NCI-H2081 (cell line): ENCODE measurements at places on chromosomes 11 and 22.

DNA sequence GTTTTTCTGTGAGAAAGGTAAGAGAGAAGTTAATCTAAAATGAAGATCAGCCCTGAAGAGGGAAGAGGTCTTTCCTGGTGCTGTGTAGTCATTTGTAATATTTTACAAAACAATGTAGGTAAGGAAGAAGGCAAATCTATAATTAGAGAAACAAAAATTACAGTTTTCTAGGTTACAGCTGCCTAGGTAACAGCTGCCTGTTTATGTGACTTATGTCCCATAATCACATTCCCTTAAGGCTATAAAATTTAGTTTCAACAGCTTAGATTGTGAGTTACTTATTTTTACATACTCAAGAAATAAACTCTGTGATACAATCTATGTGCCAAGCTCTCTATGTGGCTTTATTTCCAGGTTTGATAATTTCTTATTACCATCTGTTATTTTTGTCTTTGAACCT, 19.8 kb downstream of the LUZP2 start:
- no peak for DNase-seq

- no peak for DNase-seq
Observed at GRCh38 chr11:88151709-88152265, 23.5 kb downstream of the RAB38 start.

GRCh38 chr11:4093519-4094347, 866 bp upstream of the RRM1 start:
- no peak for DNase-seq

- DNase-seq, result no peak
Observed at GRCh38 chr11:50075856-50076255, 43.2 kb downstream of the OR4C45 start.

GRCh38 chr11:1916986-1917522, 2.4 kb upstream of the TNNT3 start:
- no peak for DNase-seq

DNA sequence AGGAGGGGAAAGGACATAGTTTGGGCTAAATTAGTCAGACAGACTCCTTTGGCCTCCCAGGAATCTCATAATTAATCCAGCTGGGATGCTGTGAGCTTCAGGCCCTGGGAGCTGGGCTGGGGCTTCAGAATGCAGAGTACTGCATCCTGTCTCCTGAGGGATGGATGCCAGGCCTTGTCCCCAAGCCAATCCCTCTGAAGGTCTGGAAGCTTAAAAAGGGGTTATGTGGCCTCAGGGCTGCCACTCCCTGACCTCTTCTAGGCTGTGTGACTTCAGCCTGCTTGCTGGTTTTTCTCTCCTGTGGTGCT, 6.9 kb upstream of the LRRC32 start:
- DNase-seq, result no peak

GRCh38 chr11:11980841-11981308, 27.6 kb downstream of the DKK3 start:
- DNase-seq, result no peak

- no peak for DNase-seq
Observed at GRCh38 chr11:533586-534395, 1.6 kb downstream of the HRAS start.

GRCh38 chr11:128871168-128871610, 4.1 kb upstream of the KCNJ1 start:
- no peak for DNase-seq

DNA sequence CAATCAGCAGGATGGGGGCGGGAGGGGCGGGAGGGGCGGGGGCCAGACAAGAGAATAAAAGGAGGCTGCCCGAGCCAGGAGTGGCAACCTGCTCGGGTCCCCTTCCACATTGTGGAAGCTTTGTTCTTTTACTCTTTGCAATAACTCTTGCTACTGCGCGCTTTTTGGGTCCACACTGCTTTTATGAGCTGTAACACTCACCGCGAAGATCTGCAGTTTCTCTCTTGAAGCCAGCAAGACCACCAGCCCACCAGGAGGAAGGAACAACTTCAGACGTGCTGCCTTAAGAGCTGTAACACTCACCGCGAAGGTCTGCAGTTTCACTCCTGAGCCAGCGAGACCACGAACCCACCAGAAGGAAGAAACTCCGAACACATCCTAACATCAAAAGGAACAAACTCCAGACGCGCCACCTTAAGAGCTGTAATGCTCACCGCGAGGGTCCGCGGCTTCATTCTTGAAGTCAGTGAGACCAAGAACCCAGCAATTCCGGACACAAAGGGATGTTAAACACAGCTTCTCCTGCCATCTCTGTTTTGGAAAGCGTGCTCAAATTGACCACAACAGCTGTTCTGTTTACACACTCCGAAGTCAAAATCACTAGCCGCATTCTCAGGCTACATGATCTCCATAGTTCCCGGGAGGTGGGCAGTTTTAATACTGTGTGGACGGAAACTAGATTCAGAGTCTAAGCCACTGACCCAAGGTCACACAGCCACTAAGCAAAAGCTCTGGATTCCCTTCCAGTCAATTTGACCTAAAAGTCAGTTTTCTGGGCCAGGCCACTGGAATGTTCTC, 11.9 kb downstream of the PLAAT2 start:
- no peak for DNase-seq

DNA sequence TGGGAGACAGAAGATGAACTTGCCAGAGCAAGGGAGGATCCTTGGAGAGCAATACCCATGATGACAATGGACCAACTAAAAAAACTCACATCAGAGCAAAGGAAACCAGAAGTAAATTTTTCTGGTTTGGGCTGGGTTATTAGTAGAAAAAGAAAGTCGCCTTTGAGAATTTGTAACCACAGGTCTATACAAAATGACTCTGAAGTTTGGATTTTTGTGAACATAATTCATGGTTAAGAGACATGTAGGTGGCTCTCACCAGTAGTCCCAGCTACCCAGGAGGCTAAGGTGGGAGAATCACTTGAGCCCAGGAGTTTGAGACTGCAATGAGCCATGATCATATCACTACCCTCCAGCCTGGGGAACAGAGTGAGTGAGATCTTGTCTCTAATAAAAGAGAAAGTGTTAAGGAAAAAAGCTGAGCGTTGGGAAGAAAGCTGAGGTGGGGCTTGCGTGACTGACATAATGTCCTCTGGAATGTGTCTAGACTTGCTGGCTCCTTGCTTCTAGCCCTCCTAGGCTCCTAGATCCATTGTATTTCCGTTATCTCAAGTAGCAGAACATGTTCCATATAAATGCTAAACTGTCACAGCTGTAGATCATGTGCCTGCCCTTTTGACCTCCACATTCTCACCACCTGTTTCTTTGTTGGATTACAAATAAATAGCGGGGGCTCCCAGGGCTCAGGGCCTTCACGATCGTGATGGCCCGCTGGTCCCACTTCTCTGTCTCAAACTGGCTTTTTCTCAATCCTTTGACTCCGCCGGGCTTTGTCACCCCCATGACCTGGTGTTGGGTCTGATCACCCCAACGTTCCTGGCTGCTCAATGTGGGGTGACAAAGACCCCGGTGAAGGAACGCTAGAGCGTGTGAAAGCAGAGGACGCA, 56.2 kb upstream of the SC5D start:
- DNase-seq, result no peak

DNA sequence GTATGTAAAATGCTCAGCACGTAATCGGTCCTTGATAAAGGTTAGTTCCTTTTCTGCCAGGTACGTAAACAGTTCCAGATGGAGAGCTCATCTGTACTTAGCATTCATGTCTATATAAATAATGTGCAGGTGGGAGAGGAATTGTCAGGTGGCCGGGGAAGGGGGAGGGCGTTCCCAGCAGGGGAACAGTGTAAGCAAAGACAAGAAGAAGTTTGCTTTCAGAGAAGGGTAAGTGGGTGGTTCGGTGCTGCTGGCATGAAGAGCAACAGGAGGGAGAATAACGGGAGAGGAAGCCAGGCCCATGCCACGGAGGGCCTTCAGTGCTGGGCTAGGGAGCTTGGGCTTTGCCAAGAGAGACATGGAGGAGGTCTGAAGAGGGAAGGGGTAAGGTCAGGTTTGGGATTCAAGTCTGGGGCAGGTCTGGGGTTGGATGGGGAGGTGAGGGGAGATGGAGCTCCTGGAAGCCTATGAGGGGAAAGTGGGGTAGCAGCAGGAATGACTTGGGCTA, 11.4 kb upstream of the WNT11 start:
- peak; percentile 86 for DNase-seq

DNA sequence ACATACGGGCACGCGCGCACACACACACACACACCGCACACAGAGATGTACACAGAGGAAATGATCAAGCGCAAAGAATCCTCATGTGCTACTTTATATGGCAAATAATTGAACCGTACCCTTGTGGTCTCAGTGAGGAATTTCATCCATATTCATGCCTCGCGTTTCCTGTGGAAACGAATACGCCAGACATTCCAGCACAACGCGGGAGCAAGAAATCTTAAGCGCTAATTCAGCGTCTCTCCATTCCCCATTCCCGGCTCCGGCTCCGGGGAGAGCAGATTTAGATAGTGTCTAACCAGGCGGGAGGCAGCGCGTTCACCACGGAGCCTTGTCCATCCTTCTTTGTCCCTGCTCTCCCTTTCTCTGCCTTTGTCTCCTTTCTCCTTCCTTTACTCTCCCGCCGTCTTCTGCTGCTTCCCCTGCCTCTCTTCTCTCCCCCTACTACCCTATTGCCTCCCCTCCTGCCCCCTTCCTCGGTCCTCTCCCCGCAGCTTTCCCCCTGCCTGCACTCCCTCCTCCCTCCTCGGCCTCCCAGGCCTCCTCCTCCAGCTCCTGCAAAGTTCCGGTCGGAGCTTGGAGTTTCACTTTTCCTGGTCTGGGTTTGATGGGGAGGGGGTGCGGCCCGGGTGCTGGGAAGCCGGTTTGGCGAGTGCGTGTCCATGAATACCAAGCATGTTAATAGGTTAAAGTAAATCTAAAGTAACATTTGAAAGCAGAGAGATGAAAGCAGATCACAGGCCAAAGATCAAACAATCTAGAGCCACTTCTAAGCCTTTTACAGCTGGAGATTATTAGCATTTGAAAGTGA, 579.3 kb downstream of the BUD13 start:
- no peak for DNase-seq

DNA sequence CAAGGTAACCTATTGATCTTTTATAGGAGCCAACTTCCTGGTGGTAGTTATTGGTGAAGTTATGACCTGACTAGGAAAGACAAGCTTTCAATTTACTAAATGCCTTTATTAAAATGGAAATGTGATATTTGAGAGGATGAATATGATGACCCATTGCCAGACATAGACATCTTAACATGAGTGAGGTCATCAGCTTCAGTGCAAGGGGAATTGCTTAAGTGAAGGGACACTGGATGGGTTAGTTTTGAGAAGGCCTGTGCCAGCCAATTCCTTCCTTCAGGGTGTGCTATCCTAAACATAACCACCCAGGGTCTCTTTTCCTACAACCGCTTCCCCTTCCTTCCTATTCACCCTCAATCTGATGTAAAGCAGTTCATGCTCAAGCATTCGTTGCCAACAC, 21.5 kb downstream of the NAV2 start:
- no peak for DNase-seq

- DNase-seq, result no peak
Observed at GRCh38 chr22:38612217-38613006, 42.4 kb upstream of the DMC1 start.

- no peak for DNase-seq
Observed at GRCh38 chr11:67468456-67468758, 644 bp downstream of the TMEM134 start.

DNA sequence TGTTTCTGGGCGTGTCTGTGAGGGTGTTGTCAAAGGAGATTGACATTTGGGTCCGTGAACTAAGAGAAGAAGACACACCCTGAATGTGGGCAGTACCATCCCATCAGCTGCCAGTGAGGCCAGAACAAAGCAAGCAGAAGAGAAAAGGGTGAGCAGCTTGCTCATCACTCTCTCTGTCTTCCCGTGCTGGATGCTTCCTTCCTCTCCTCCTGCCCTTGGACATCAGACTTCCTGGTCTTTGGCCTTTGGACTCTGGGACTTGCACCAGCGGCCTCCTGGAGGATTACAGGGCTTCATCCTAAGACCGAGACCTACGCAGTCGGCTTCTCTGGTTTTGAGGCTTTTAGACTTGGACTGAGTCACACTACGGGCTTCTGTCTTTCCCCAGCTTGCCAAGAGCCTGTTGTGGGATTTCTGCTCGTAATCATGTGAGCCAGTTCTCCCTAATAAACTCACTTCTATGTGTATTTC, 18.8 kb downstream of the APOL2 start:
- no peak for DNase-seq

DNA sequence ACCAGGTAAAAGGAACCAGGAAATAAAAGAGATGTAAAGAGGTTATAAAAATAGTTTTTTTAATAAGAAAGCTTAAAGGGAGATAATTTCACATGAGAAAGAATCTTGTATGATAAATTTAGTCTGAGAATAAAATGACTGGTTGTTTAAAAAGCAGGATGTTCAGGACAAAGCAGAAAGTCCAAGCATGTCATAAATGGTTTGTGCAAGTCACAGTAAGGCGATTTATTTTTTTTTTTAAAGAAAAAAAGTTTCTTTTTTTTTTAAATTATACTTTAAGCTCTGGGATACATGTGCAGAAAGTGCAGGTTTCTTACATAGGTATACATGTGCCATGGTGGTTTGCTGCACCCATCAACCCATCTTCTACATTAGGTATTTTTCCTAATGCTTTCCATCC, 30.8 kb downstream of the GLYATL2 start:
- DNase-seq, result no peak

- no peak for DNase-seq
Observed at GRCh38 chr11:35165423-35166368, 26.7 kb downstream of the CD44 start.

GRCh38 chr11:48093795-48094642, 113.7 kb downstream of the PTPRJ start:
- peak; percentile 42 for DNase-seq

DNA sequence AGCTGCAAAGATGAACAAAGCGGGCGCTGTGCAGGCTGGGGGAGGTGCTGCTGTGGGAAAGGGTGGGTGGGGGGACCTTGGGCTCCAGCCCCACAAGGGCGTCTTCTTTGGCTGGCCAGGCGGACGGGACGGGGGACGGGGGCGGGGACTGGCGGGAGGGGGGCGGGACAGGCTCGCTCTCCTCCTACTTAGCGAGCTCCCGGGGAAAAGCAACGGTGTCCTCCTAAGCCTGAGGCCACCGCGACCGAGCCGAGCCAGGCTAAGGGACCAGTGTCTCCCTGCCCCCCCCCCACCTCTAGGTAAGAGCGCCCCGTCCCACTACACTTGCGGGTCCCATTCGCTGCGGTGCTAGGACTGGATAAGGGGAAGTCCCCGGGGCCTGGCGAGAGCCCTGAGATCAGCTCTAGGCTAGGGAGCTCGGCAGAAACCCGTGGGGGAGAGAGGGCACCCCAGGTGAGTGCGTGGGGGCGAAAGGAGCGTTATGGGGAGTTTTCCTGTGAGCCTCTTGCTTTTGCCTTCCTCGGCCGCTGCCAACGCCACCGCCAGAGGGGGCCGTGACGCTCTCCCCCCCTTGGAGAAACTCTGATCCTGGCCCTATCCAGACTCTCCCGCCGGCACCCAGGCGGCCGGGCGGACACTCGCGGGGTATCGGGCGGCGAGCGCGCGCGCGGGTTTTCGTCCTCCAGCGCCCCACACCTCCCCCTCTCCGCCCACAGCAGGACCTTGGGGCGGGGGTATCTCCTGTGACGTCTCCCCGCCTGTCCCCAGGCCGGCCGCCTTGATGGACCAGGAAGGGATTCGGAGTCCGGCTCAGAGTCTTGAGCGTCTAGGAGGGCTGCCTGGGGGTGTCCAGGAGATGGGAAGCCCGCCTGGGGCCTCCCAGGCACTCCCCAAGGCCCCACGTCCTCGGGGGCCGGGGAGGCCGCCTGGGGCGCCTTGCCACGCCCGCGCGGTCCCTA, at the start of gene PHLDB1:
Gene PHLDB1, plus strand, starts transcription at position 215 of the 959 bp plus-strand sequence. CDS start 6,222 bp downstream, outside the sequence.
- peak; percentile 35 for DNase-seq
